ENCODE measurements at places on chromosomes 12 and 14.

- DNase-seq, result no peak
These were observed 19.4 kb upstream of the KLRG1 start for GRCh38 chr12:8969861-8970411.

- no peak for DNase-seq
These were observed 32.5 kb downstream of the FBXO34 start for GRCh38 chr14:55303691-55304145.

- DNase-seq, result no peak
These were observed 95.0 kb downstream of the ALX1 start for GRCh38 chr12:85374981-85375380.

DNA sequence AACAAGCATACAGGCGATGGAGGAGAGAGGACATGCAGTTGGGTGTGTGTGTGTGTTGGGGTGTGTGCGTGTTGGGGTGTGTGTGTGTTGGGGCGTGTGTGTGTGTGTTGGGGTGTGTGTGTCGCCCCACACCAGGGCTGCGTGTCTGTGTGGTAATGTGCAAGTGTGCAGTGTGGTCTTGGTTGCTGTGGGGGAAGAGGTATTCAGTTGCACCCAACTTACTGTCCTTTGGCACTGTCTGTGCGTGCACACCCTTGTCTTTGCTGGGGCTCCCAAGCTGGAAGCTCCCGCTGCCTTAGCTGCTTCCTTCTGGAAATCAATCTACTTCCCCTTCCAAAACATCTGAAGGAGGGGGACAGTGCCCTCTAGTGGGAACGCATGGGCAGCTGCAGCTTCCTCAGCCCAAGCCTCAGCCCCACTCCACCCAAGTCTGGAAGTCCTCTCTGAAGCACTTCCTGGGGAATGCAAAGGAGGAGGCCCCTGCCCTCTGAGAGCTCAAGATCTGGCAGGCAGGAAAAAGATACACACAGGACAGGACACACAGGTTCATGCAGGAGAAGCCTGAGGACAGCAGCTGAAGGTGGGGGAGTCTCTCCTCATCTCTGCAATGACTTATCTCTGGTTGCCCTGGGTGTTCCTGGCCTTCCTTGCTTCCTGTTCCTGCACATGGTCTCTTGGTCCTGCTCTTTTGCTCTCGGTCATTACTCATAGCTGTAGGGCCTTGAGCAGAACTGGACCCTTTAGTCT lies 13.1 kb downstream of the ASIC1 start:
- DNase-seq, result peak; percentile 86

DNA sequence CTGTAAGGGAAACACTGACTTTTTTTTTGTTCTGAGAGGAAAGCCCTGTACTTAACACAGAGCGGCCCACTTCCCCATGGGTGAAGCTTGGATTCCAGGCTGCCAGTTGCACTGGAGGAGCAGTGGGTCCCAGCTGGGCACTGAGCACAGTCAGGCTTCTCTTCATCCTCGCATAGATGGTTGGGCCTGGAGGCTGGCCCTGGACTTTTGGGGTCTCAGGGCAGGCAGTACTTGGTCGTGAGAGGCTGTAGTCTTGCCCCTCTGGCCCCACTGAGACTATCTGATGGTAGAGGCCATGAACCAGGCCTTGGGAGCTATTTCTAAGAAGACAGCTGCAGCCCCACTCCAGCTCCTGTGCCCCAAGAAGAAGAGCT lies 6.2 kb upstream of the LHX5 start:
- DNase-seq, result no peak

Measured in PC-3 (cell line).